ENCODE measurements at places on chromosomes 16 and 17.

DNA sequence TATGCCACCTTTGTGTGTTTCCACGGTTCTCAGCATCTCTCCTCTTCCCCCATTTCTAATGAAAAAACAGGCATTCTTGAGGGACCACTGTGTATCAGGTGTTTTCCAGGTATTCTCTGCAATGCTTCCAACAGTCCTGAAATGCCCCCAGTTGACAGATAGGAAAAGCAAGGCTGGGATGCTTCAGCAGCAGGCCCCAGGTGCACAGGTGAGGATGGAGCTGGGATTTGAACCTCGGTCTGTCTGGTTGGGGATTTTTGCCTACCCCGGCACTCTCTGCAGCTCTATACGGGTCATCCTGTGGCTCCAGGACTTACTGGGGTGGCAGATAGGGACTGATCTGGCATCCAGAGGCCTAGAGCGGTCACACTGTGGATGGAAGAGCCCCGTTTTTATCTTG is 180.5 kb upstream of the GSE1 start:
- no peak for DNase-seq

DNA sequence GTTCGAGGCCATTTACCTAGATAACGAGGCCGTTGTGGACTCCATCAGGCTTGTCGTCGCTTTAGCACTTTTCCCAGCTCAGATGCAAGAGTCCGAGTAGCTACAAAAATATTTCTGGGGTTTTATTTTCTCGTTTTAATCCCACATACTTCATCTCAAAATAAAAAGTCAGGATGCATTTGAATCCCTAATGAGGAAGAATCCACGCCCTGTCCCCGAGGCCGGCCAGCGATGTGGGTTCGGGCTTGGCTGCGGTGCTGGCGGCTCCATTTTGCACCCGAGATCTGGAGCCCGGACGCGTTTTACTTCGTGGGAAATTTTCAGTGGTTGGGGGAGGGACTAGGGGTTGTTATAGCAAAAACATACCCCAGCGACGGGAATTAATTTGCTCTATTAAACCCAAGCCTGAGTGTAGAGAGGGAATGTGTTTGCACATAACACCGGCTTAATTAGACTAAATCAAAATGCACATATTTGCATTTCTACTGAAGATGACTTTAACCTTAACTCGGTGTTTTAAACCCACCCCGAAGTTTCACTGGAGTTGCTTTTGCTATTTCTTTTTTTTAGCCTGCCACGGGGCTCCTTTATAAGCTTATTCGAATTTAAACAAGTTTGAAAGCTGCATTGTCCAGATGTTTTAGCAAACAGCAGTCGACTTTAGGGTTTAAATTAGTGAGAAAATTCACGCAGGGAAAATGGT is 4.8 kb downstream of the IRX5 start:
- DNase-seq, result no peak

- no peak for DNase-seq
These were observed 52.6 kb downstream of the PIMREG start for GRCh38 chr17:6496640-6497441.

GRCh38 chr16:2833776-2834175 is 3.7 kb downstream of the ZG16B start:
- DNase-seq, result no peak

GRCh38 chr17:39765175-39765574 is 27.4 kb downstream of the GRB7 start:
- no peak for DNase-seq

- no peak for DNase-seq
These were observed 155.7 kb downstream of the SOCS1 start for GRCh38 chr16:11100239-11100750.

- no peak for DNase-seq
These were observed 15.0 kb downstream of the QRICH2 start for GRCh38 chr17:76293106-76293505.

DNA sequence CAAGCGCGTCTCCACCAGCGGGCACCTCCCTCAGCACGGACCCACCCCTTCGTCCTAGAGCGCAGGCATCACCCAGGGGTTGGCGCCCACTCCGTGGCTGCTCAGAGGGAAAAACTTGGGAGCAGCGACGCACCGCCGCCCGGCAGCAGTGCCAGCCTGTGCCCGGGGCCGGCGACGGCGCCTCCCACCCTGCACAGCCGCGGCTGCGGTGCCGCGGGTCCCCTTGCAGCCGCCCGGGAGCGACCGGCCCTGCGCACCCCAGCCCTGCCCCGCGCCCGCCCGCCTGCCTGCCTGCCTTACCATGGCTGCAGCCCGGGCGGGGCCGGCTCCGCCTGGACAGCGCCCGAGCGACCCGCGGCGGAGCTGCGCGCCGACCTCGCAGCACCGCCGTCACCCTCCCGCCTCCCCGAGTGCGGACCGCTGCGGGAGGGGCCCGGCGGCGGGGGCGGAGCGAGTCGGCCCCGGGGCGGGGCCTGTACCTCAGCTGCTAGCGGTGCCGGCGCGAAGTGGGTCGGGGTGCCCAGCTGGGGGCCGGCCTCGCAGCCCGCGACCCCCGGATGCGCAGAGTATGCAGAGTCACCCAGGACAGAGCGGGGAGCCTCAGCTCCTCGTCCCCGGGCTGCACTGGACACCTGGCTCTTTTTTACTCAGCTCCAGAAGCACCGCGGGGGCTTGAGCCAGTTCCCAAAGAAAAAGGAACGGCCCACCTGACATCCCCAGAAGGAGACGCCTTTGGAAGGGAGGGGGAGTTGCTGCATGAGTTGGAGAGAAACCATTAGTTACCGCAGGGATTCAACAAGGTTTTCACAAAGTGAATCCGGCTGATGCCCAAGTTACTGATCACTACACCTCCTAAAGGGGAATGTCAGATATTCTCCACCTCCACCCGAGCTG is 17.5 kb upstream of the MTMR4 start:
- peak; percentile 54 for DNase-seq

DNA sequence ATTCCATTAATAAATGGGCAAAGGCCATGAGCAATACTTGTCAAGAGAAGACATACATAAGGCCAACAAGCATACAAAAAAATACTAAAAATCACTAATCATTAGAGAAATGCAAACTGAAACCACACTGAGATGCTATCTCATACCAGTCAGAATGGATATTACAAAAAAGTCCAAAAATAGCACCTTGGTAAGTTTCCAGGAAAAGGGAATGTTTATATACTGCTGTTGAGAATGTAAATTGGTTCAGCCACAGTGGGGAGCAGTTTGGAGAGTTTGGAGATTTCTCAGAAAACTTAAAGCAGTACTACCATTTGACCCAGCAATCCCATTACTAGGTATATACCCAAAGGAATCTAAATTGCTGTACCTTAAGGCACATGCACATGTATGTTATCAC is 467.7 kb downstream of the CDH11 start:
- no peak for DNase-seq

- no peak for DNase-seq
These were observed at the start of gene SALL1 for GRCh38 chr16:51150888-51151320. TSS of gene SALL1 (minus strand) at chr16:51151270. CDS start at chr16:51151241, 29 bp downstream.

DNA sequence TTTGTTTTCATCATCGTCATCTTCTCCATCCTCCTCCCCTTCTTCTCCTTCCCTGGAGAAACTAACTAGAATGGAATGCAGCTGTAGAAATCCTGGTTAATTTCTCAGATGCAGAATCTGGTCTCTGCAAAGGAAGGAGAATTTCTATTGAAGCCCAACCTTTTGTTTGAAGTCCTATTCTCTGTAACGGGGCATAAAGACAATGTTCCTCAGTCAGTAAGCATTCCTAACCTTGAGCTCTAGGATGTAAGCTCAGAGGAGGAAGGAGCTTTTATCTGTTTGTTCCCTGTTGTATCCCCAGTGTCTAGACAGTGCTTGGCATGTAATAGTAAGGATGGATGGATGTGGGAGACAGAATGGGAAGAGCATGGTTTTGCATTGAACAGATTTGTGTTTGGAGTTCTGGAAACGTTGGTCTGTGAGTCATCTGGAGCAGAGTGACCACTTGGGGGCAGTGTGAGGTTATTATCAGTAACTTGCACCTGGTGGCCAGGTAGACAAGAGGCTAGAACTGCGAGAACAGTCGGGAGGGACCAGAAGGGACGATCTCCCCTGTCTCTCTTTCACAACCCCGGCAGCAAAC is 363.7 kb downstream of the SNX29 start:
- DNase-seq, result peak; percentile 4
